Thymus (tissue), 14 donors: ENCODE measurements at places on chromosomes 1 and 21.

- H3K36me3 ChIP-seq: no peaks in the 10 kb centered on the region
- DNase-seq: no peak
- no peak overlapping the region for H3K27ac ChIP-seq
- no peaks in the 10 kb centered on the region for H3K27me3 ChIP-seq
Observed at GRCh38 chr1:91529856-91530255, 29.2 kb downstream of the CDC7 start.

DNA sequence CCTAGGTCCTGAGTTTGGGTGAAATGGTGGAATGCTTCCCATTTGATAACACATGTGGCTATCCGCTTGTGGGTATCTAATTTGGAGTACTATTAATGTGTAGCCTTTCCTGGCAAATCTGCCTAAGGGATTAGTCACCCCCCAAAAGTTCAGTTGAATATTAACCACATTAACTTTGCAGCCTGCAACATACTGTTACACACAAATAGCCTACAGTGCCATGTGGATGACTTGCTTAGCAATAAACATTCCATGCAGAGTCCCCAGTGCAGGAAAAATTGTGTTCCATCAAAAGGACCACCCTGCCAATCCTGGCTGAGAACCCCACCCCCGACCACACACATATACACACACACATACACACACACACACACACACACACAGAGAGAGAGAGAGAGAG, 303.3 kb upstream of the ESRRG start:
- H3K27me3 ChIP-seq: no peaks in the 10 kb centered on the region
- H3K36me3 ChIP-seq: no peaks in the 10 kb centered on the region
- no peak overlapping the region for H3K27ac ChIP-seq
- H3K4me3 ChIP-seq: no peak overlapping the region
- no peaks in the 10 kb centered on the region for H3K4me1 ChIP-seq

DNA sequence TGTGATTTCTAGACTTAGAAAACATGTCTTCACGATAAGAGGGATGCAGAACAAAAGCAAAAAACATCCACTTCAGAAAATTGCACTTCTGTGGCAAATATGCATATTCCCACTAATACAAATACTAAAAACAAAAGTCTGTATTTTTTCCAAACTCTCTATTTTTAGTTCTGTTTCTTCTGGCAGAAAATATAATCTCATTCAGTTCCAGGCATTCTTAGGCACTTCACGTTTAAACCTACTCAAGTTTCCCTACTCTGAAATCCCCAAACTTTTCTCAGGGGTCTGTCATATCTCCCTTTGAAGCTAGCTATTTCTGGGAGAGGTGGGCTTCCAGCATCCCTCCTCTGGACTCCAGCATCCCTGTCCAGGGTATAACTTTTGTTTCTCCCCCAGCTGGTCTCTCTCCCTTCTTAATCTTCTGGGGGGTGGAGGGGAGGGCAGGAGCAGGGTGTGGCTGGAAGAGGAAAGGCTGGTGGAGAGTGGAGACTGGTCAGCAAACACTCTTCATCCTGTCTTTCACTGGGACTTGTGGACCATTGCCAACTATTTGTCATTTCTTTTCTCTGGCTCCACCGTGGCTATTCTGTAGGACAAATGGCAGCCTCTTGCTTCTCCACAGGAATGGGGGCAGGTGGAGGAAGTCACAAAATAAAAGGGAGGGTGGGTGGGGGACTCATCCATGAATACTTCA, 19.6 kb upstream of the NCF2 start:
- DNase-seq: no peak
- no peaks in the 10 kb centered on the region for H3K36me3 ChIP-seq
- no peaks in the 10 kb centered on the region for H3K4me1 ChIP-seq
- no peaks in the 10 kb centered on the region for H3K27me3 ChIP-seq
- H3K27ac ChIP-seq: peak overlapping the region; percentile 45

DNA sequence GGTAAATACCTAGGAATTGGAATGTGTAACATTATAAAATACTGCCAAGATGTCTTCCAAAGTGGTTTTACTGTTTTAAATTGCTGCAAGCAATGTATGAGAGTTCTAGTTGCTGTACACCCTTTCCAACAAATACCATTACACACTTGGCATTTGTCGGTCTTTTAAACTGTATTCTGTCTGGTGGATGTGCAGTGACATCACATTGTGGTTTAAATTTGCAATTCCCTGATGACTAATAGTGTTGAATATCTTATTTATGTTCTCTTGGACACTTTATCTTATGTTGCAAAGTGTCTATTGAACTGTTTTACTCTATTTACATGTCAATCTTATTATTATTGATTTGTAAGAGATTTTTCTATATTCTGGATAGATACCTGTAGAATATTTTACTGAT, 561.2 kb upstream of the B3GALT2 start:
- no peak overlapping the region for H3K4me3 ChIP-seq
- H3K27ac ChIP-seq: no peak overlapping the region

DNA sequence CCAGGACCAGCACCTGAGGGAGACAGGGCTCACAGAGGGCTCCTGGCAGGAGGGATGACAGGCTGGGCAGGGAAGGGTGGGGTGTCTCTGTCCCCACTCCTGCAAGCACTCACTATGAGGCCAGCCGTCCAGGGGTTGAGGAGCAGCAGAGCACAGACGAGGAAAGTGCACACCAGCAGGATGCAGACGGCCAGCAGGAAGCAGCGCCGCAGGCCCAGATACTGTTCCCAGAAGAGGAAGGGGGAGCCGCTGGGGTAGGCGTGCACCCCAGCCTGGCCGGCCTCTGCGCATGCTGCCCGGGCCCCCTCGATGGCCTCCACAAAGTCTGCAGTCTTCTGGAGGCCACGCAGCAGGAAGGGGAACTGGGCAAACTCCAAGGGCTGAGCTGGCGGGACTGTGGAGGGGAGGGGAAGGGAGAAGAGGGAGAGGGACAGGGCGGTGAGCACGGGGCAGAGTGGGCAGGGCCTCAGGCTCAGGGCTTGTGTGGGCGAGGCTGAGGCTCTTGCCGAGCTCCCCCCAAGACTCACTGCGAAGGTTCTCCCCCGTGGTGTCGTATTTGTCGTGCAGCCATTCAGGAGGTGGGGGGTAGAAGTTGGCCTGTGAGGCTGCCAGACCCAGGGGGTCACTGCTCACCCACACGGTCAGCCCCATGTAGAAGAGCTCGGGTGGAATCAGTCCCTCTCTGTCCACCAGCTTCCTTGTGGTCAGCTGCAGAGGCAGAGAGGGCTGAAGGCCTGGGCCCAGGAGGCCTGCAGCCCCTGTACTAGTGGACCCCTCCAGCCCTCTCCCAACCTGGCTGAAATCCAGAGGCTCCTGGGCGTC, 16.5 kb downstream of the PTCH2 start:
- H3K27me3 ChIP-seq: no peaks in the 10 kb centered on the region
- H3K36me3 ChIP-seq: no peaks in the 10 kb centered on the region
- no peak for DNase-seq
